ENCODE measurements at places on chromosomes 6 and 20. TPM values are rescaled to one million over a fixed set of nuclear protein-coding genes. Genes with fewer than 3 reads are reported as not detected.

The GSTA3 gene
- total RNA-seq = not detected

The AP5S1 gene
- 8.5 TPM for total RNA-seq

The ERVFRD-1 gene
- not detected for total RNA-seq

The PTGIS gene
- 0.24 TPM for total RNA-seq

The ESR1 gene
- total RNA-seq = under 0.01 TPM
